Activated CD4-positive, alpha-beta T cell treated with anti-CD3 and anti-CD28 coated beads, Interleukin-2, Interleukin-4, amounts not matched to agents 100 ng/mL and 50 ng/mL, durations not matched to agents 16 hours and 8 hours (primary cell): ENCODE measurements at places on chromosomes 1 and 21.

- DNase-seq = peak; percentile 80
Measured at GRCh38 chr1:27858072-27858948, 14.0 kb upstream of the THEMIS2 start.

- DNase-seq = no peak
Measured at GRCh38 chr21:40531431-40532110, 315.4 kb downstream of the DSCAM start.

DNA sequence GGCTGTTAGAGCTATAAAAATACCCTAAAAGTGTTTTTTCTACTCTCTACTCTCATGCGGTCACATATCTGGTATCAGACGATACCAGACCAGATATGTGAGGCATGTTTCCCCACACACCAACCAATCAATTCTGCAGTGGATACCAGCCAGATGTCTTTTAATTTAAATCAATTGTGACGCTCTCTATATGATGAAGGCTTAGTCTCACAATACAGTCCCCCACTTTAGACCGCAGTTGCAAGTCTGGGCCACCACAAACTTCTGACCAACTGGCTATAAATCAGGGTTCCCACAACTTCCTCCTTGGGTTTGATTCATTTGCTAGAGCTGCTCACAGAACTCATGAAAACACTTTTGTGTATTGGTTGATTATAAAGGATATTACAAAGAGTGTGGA, 586.1 kb upstream of the ZP4 start:
- DNase-seq = no peak

- DNase-seq = no peak
Measured at GRCh38 chr1:100785470-100786052, 66.0 kb downstream of the VCAM1 start.

DNA sequence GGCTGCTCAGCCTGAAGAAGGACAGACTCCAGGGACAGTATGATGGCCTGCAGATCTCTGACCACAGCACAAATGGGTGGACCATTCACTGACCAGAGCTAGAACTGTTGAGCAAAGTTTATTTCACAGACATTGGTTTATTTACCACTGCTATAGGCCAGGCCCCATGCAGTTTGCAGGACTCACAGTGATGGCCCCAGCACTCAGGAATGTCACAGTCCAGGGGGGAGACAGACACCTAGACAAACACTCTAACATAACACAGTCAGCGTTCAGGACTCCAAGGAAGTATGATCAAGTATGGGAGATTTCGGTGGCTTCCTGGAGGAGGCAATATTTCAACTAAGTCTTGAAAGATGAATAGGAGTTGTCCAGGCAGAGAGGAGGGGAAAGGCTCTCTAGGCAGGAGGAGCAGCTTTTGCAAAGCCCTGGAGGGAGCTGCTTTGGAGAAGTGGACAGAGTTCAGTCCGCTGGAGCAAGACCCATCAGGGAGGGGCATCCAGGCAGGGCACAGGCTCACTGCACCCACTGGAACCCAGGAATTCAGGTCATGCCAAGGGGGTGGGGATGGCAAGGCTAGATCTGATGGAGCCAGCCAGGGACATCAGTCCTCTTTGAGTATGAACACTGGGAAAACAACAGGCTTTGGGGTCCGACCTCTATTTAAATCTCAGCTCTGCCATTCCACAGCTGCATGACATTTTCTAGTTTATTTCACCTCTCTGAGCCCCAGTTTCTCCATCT, 454.3 kb downstream of the MATN1 start:
- DNase-seq = no peak

DNA sequence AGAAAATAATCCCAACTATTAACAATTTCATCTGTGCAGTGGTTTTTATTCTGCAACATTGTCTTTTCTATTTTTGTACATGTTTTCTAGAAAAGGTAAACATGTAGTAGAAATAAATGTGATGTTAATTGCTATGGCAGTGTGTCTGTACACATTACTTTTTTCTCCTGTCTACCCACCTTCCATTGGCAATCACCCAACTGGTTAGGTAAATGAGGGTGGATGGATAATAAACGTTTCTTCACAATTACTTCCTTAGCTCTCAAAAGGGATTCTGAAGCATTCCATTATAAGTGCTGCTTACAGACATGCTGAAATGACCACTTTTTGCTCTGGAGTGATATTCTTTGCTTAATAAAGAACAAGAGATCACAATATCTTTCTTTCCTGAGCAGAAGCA, 61.4 kb downstream of the MAGI3 start:
- no peak for DNase-seq

DNA sequence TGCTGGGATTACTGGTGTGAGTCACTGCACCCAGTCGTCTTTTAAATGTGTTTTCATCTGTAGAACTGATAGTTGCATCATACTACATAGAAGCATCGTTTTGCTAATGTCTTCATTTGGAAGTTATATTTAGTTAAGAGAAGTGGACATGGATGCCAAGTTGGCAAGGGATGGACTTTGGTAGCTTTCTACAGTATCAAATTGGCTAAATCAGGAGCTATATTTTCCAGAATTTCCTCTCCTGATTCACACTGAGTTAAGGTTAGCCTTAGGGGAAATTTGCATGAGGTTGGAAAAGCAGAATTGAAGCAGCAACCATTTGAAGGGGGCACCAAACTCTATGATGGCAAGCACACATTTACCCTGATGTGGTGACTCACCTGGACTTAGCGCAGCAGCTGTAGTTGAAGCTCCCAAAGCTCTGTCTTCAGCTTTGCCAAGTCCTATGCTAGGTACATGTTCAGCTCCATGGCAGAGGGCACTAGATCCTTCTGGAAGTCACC, 43.9 kb downstream of the DUSP10 start:
- no peak for DNase-seq

GRCh38 chr21:40850071-40850470, 3.1 kb upstream of the DSCAM start:
- no peak for DNase-seq

- no peak for DNase-seq
Measured at GRCh38 chr21:21860888-21861287, 862.7 kb downstream of the NCAM2 start.

DNA sequence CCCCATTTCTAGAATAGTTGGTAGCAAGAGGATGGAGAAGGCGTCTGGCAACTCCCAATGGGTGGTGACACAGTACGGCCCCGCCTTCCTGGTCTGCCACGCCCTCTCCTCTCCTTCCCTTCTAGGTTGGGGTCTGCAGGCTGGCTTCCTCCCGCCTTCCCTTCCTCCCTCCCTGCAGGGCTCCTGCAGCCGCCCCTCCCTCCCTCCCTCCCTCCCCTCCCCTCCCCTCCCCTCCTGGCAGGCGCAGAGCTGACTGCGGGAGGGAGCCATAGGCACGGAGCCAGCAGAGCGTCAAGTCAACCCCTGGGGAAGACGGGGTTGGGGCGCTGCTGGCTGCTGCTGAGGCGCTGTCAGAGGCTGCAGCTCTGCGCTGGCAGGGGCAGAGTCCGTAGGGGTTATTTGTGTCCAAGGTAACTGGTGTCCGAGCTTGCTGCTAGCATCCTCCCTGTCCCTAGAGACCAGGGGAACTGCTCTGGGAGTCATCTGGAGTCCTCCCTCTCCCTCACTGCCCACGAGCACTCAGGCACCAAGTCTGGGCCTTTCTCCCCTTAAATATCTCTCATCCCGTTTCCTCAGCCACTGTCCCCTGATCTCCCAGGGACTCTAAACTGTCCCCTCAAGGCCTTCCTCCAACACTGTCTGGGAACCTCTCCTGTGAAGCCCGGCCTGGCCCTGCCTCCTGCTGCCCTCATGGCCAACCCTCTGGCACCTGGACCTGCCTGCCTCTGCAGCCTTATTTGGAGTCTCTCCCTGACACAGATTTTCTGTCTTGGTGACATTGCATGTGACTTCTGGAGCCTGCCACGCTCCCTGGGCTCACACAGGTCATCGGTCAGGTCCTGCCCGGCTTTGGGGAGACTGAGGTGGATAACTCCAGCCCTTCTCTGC, 57.4 kb upstream of the ACOT11 start:
- no peak for DNase-seq

GRCh38 chr21:36482673-36483072, 2.8 kb upstream of the CLDN14 start:
- DNase-seq = no peak

DNA sequence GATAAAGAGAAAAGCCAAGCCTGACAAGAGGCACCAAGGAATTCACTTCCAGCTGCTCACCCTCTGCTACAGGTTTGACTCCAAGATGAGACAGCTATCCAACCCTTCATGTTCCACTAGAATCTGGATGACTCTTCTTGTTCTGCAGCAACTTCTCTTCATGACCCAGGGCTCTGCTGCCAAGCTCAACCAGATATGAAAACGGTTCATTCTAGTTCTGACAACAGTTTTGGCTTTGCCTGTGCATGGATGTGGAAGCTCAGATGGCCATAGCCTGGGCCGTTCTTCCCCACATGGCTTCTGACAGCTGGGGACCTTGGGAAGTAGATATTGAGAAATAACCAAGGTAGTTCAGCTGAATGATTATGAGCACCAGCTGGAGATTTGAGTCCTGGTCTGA, 13.7 kb downstream of the PI4KB start:
- no peak for DNase-seq

- no peak for DNase-seq
Measured at GRCh38 chr1:68347415-68347814, 102.3 kb downstream of the RPE65 start.
